Activated T-helper 1 cell treated with anti-CD3 and anti-CD28 coated beads, Interleukin-12 subunit alpha, Interleukin-12 subunit beta, Interleukin-2, Interleukin-4 antibody, amounts not matched to agents 30 ng/mL and 10 ng/mL and 1 ng/mL, durations not matched to agents 14 hours and 24 hours and 36 hours (primary cell): ENCODE measurements at places on chromosomes 6 and 20. TPM values are rescaled to one million over a fixed set of nuclear protein-coding genes. Genes with fewer than 3 reads are reported as not detected.

The CD40 gene
- total RNA-seq, result 2.0 TPM in 2 replicates

DNA sequence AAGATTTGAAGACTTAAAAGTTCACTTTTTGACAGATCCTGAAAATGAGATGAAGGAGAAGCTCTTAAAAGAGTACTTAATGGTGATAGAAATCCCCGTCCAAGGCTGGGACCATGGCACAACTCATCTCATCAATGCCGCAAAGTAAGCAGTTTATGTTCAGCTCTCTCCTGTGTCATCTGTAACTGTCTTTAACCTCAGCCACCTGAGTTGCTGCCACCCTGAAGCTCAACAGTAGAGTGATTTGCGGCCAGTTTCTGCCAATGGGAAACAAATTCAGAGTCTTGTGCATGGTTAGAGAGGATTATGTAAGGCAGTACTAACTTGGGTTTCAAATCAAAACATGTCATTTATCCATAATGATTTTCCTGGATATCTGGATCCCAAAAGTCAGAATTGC lies 10.1 kb downstream of the TNFAIP3 start:
- H3K27me3 ChIP-seq, result no peaks in the 10 kb centered on the region
- peaks cover 85% of the 10 kb centered on the region for H3K4me1 ChIP-seq
- peak overlapping the region; percentile 30 for H3K4me3 ChIP-seq
- no peak for DNase-seq

The MYLK2 gene
- 0.29 and 0.44 TPM in 2 replicates for total RNA-seq

GRCh38 chr6:126148853-126149252 lies 162.5 kb downstream of the TRMT11 start:
- H3K4me1 ChIP-seq, result no peaks in the 10 kb centered on the region
- peaks cover 5% of the 10 kb centered on the region for H3K27me3 ChIP-seq
- H3K4me3 ChIP-seq, result no peak overlapping the region
- no peak overlapping the region for H3K27ac ChIP-seq
- DNase-seq, result no peak

GRCh38 chr6:168307015-168307694 lies 12.4 kb downstream of the DACT2 start:
- DNase-seq, result no peak
- peaks cover 2% of the 10 kb centered on the region for H3K27me3 ChIP-seq
- no peaks in the 10 kb centered on the region for H3K4me1 ChIP-seq
- no peak overlapping the region for H3K27ac ChIP-seq
- no peak overlapping the region for H3K4me3 ChIP-seq

DNA sequence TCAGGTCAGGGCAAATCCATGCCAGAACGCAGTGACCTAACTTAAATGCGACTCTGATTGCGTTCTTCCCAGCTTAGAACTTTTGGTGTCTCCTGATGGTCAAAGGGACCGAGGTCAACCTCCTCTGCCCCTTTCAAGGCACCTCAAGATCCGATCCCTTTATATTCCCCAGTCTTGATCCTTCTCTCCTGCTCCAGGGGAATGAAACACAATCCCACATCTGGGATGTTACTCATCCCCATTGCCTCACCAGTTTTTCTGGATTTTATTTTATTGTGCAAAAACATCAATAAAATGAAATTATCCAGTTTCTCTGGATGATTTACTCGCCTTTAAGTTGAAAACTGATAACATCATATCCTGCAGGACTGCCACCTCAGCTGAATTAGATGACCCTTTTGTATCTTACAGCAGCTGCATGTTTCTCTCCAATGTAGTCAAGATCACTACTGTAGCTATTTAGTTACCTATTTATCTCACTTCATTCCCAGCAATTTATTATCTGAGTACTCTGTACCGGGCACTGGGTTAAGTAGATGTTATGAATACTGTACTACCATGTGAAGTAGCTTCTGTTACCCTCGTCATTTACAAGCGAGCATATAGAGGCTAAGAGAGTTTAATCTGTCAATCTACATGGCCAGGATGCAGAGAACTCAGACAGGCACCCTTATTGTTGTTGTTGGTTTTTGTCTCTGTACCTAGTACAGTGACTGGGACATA lies 44.0 kb downstream of the IRAK1BP1 start:
- H3K4me3 ChIP-seq, result peak overlapping the region; percentile 61
- H3K27ac ChIP-seq, result no peak overlapping the region
- DNase-seq, result no peak
- H3K27me3 ChIP-seq, result peaks cover 15% of the 10 kb centered on the region
- H3K4me1 ChIP-seq, result peaks cover 17% of the 10 kb centered on the region

The LGSN gene
- not detected in 2 replicates for total RNA-seq

The FUT9 gene
- total RNA-seq, result not detected in 2 replicates

DNA sequence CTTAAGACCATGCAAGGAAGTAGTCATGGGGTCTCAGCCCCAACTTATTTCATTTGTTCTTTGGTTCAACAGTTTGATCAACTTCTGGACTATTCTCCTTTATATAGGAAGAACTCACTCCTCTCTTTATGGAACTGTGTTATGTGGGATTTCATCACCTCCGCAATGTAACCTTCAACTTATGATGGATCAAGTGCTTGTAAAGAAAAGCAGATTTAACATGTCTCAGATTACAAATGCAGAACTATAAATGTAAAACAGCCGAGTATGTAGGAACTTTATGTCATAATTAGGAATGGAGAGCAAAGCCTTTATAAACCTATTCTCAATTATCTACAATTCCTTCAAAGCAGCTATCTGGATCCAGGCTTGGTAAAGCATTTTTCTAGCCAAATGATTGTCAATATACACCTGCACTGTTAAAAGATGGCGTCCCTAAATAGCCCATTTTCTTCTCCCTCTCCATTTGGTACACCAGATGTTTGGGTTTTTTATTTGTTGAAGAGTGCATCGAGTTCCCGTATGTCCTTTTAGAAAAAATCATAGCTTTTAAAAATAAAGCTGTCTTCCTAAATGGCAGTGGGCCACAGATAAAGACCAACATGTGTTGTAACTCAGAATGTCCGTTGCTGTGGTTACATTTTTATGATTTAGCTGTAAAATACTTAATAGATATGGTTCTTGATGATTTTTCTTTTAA lies 985.1 kb upstream of the SLC35B3 start:
- DNase-seq, result no peak
- no peaks in the 10 kb centered on the region for H3K27me3 ChIP-seq
- H3K27ac ChIP-seq, result no peak overlapping the region
- no peak overlapping the region for H3K4me3 ChIP-seq
- no peaks in the 10 kb centered on the region for H3K36me3 ChIP-seq
- no peaks in the 10 kb centered on the region for H3K4me1 ChIP-seq

The ELOVL5 gene
- 121 and 131 TPM in 2 replicates for total RNA-seq

The TMEM244 gene
- not detected in 2 replicates for total RNA-seq

DNA sequence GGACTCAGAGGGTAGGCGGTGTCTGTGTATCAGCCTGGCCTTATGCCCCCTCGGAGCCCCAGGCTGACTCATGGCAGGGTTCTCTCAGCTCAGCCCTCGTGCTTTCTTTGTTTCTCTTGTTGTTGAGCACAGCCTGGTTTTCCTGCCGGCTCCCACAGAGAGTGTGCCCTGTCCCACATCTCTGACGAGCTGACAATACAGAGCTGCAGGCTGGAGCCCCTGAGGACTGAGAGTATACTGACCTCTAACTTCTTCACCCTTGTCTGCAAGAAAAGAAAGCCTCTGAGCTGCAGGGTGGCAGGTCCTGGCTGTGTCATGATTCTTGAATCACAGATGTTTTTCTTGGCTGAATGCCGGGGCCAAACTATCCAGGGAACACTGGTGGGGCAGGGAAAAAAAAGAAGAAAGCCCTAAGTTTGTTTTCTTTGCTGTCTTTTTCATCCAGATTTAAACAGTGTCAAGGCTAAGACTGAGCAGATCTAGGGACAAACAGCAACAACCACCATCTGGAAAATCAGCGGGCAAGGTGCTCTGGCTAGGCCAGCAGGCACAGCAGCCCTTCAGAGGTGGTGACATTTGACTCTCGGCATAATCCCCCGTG lies 63.3 kb upstream of the ZNF133 start:
- no peaks in the 10 kb centered on the region for H3K4me1 ChIP-seq
- H3K4me3 ChIP-seq, result no peak overlapping the region
- no peak for DNase-seq
- peaks cover 7% of the 10 kb centered on the region for H3K27me3 ChIP-seq
- no peak overlapping the region for H3K27ac ChIP-seq

- no peak overlapping the region for H3K27ac ChIP-seq
- no peak overlapping the region for H3K4me3 ChIP-seq
- DNase-seq, result no peak
Measured at GRCh38 chr6:111579816-111580215, 25.9 kb downstream of the TRAF3IP2 start.

GRCh38 chr6:6730831-6731230 lies 142.3 kb downstream of the LY86 start:
- no peak overlapping the region for H3K27ac ChIP-seq
- DNase-seq, result no peak
- no peaks in the 10 kb centered on the region for H3K36me3 ChIP-seq
- H3K27me3 ChIP-seq, result peaks cover 34% of the 10 kb centered on the region

The MAS1 gene
- total RNA-seq, result not detected in 2 replicates

DNA sequence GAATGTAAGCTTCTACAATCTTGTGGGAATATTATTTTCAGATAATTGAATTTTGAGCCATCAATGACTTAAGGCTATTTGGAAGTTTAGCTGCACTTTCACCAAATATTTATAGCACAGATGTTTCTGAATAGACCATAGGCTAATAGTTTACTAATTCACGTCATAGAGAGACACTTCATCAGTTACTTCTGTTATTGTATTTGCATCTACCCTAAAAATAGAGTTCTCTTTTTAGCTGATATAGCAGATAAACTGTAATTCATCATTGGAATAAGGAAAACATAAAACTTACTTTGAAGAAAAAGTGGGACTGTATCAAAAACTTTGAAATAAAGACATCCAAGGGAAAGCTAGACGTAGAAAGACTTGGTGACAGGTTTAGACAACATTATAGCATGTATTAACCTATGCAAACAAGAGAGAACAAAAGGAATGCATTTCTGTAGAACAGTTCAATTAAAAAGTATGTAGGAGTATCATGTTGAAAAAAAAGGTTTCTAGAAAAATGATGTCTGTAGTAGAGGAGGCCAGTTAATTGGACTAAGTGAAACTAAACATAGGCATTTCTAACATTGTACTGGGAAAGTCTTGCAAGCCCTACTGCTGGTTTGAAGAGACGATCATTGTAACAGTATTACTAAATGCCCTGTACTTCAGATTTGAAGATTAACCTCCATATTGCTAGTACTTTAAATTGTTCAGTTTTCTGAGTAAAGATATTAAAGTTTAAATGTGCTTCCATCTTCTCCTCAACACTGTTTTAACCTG lies 123.3 kb downstream of the ZFAND3 start:
- no peak overlapping the region for H3K4me3 ChIP-seq
- peaks cover 7% of the 10 kb centered on the region for H3K4me1 ChIP-seq
- H3K27ac ChIP-seq, result no peak overlapping the region

GRCh38 chr6:107275330-107275865 lies 160.1 kb upstream of the BEND3 start:
- no peaks in the 10 kb centered on the region for H3K27me3 ChIP-seq
- H3K4me3 ChIP-seq, result no peak overlapping the region
- H3K27ac ChIP-seq, result no peak overlapping the region
- H3K4me1 ChIP-seq, result no peaks in the 10 kb centered on the region

- no peak for DNase-seq
- peaks cover 2% of the 10 kb centered on the region for H3K36me3 ChIP-seq
- peaks cover 18% of the 10 kb centered on the region for H3K4me1 ChIP-seq
- H3K4me3 ChIP-seq, result no peak overlapping the region
Measured at GRCh38 chr6:4812068-4812467, 35.9 kb downstream of the CDYL start.

- peaks cover 40% of the 10 kb centered on the region for H3K27me3 ChIP-seq
- no peak within 1 kb of the TSS for H3K27ac ChIP-seq
- peaks cover 4% of the 10 kb centered on the region for H3K4me1 ChIP-seq
- peak within 1 kb of the TSS; percentile 51 for H3K4me3 ChIP-seq
- no peaks in the 10 kb centered on the region for H3K36me3 ChIP-seq
Measured at GRCh38 chr6:42142118-42142835, at the start of gene C6orf132. Gene C6orf132 (minus strand): TSS chr6:42142620. CDS start chr6:42142444, 176 bp downstream.
